Bronchus fibroblast of lung (primary cell): ENCODE measurements at places on chromosomes 5 and 9. TPM values are rescaled to one million over a fixed set of nuclear protein-coding genes. Genes with fewer than 3 reads are reported as not detected.

The RAI14 gene
- 60.7 and 62.4 TPM in 2 replicates for total RNA-seq

The MBLAC2 gene
- 2.7 and 3.3 TPM in 2 replicates for total RNA-seq

The FSD1L gene
- 0.84 and 1.0 TPM in 2 replicates for total RNA-seq

The P4HA2 gene
- total RNA-seq: 54.0 and 59.6 TPM in 2 replicates
